ENCODE measurements at places on chromosomes 5 and 9.

DNA sequence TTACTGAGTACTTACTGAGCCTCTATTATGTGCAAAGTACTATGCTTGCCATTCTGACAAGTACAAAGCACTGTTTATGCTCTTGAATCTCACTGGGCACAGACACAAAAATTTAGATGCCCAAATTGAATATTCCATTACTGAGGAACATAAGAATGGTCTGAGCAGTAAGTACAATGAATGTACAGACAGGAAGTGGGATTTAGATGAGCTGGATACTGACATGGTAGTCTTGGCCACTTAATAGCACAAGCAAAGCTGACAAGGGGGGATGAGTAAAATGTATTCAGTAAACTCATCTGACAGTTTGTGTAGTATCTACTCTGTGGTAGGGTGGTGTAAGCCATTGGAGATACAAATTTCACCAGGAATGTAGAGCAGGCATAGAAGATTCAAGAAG lies 132.4 kb downstream of the EFNA5 start:
- DNase-seq = no peak

DNA sequence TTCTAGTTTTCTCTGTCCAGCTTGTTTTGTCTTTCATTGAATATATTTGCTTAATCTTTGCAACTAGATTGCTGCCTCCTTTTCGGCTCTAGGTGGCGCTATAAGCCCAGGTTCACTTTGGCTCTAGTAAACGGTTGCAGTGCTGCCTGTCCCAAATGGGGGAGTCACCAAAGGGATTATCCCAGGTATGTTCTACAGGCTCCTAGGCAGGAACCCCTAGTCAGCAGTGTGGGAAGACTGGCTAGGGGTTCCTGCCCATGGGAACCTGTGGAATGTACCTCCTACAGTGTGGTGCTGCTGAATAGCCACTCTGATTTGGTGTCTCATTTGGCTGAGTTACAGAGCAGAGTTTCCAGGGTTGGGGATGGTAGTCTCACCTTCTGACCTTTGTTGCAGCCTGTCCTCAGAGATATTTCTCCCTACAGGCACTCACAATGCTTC lies 85.2 kb downstream of the ARSB start:
- DNase-seq = no peak

- DNase-seq = no peak
These were observed 58.7 kb downstream of the RAB3C start for GRCh38 chr5:58641533-58641932.

GRCh38 chr5:101929628-101930027 lies 366.5 kb downstream of the SLCO4C1 start:
- no peak for DNase-seq

- DNase-seq = no peak
These were observed 14.3 kb downstream of the DIPK1B start for GRCh38 chr9:136726631-136727191.

DNA sequence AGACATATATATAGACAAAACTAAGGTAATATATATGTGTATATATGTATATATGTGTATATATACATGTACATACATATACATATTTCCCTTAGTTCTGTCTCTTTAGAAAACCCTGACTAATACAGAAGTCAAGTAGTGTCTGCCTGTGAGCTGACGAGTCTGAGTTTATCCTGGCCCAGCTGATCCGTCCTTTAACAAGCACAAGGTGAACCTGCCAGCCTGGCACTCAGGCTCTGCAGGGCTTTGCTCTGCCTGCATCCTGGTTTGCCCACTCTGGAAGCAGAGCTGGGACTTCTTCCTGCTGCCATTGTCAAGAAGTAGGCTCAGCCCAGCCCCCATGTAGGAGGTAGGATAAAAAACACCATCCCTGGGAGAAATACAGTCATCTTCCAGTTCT lies 388.0 kb downstream of the ICE1 start:
- no peak for DNase-seq

DNA sequence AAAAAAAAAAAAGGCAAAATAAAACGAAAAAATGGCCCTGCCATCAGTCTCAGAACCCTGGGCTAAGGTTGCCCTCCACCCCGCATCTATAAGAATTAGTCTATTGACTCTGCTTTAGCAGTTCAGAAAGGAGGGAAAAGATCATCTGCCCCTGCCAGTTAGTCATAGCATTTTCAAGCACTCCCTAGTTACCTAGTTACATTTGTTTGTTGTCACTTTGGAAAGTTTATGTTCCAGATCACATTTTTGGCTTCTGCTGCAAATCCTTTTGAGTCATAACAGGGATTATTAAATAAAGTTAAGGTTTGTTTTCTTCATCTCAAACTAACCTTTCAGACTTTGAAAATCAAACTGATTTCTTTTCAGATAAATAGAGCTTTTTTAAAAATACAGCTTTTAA lies 52.1 kb downstream of the AQP7 start:
- DNase-seq = no peak

GRCh38 chr5:69265931-69266330 lies 31.2 kb downstream of the CDK7 start:
- no peak for DNase-seq

- no peak for DNase-seq
These were observed 1157.9 kb downstream of the TAF11L14 start for GRCh38 chr5:18792145-18792544.

DNA sequence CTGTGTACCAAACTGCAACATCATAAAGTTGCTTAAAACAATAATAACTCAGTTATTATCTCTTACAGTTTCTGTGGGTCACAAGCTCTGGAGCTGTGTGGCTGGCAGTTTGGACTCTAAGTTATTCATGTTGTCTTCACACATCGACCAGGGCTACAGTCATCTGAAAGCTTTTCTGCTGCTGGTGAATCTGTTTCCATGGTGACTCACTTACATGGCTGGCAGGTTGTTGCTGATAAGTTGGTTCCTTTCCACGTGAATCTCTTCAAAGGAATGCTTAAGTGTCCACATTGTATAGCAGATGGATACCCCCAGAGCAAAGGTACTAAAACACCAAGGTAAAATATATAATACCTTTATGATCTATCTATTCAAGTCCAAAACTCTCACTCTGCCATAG lies 44.8 kb upstream of the CYLC2 start:
- no peak for DNase-seq

GRCh38 chr9:95045751-95046150 lies 271.8 kb downstream of the FANCC start:
- DNase-seq = no peak

DNA sequence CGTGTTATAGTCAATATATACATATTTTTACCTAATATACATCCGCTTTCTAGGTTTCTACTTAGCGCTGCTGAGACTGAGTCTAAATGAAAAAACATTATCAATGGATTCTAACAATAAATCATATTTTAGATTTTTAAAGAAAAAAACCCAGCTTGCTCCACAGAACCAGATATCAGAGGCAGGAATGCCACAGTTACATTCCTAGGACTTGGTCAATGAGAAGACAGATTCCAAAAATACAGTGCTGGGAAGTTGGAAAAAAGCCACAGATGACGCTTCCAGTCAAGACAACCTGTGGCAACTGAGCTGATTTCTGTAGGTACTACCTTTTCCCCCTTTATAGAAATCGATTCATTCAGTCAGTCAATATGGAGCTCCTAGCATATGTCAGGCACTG lies 577 bp upstream of the CCDC112 start:
- DNase-seq = no peak

DNA sequence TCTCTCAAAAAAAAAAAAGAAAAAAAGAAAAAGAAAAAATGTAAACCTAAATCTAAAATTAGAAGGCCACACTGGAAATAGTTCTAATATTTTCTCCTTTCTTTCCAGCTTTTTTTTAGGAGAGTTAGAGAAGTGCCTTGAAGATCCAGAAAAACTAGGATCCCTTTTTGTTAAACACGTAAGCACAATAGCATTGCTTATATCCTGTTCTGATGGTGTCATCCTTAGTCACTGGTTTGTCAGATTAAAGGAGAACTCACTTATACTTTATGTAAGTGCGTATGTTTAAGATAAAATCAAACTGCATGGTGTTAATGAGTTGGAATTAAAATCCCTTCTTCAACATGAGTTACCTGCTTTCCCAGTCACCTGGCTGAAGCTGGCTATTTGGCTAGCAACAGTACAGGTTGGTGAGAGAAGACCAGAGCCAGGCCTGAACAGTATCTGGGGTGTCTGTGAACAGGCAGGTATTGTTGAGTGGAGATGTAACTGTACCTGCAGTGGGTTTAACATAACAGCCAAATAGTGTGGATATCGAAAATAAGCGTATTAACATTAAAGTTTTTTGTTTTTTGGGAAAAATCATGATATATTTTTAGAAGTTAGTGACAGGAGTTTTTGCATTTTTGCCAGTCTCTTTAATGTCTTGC lies 104.7 kb upstream of the OTULINL start:
- DNase-seq = no peak

- DNase-seq = no peak
These were observed 22.1 kb upstream of the GRPEL2 start for GRCh38 chr5:149323210-149323609.

DNA sequence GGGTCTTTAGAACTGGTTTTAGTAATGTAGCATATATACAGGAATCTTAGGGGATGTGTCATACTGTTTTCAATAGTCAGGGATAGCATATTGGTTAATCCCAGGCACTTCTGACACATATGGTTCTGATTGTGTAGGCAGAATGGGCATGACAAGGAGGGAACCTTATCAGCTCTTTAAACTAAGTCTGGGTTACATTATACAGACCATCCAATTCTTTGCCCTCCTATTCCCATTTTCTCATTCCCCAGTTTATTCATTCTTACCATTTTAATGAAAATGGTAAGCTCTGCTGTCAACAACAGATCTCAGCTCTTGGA lies 85.1 kb downstream of the NDUFAF2 start:
- no peak for DNase-seq

DNA sequence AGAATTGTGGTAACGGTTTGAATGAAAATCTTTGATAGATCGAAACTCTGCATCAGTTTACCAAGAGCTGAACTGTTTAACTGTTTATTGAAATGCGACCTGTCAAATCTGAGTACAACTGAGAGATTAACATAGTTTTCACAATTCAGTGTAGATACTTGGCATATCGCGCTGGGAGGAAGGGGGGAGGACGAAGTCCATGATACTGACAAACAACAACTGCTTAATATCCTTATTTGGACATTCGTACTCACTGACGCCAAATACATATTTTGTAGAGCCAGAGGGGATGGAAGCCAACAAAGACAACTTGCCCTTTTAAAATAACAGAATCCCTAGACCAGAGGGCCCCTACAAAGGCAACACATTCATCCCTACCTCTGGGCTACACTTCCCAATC lies 93.2 kb downstream of the GLIS3 start:
- no peak for DNase-seq

DNA sequence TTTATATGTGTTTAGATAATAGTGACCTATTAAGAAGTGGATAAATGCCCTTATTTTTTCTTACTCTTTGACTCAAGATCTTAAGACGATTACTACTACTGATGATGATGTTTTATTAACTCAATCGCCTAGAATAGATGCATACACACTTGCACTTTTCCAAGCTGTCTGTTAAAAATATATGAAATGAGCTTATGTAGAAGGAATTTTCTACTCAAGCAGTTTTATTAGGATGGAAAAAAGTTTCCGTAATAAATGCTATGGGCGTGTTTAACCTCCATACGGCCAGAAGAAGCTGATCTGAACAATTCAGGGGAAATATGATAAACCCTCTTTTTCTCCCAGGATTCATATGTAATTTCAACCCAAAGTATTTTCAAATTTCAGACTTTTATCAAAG lies 455.7 kb upstream of the MPDZ start:
- no peak for DNase-seq

GRCh38 chr9:36728651-36729520 lies 156.2 kb downstream of the MELK start:
- no peak for DNase-seq

DNA sequence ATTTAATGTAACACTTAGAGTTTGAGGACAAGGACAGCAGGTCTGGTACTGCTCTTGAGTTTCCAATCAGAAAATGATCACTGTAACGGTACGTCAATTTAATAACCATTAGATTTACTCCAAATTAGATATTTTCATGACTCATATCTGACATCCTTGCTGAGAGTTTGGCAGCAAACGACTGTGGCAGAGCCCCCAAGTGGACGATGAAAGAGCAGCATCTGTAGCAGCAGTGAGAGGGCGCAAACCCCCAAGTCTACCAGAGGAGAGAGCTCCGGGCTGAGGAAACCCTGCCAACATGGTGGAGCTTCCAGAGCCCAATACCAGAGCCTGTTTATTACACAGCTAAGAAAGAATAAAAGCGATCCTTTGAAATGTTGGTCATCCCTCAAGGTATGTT lies 73.2 kb upstream of the EPB41L4A start:
- no peak for DNase-seq

DNA sequence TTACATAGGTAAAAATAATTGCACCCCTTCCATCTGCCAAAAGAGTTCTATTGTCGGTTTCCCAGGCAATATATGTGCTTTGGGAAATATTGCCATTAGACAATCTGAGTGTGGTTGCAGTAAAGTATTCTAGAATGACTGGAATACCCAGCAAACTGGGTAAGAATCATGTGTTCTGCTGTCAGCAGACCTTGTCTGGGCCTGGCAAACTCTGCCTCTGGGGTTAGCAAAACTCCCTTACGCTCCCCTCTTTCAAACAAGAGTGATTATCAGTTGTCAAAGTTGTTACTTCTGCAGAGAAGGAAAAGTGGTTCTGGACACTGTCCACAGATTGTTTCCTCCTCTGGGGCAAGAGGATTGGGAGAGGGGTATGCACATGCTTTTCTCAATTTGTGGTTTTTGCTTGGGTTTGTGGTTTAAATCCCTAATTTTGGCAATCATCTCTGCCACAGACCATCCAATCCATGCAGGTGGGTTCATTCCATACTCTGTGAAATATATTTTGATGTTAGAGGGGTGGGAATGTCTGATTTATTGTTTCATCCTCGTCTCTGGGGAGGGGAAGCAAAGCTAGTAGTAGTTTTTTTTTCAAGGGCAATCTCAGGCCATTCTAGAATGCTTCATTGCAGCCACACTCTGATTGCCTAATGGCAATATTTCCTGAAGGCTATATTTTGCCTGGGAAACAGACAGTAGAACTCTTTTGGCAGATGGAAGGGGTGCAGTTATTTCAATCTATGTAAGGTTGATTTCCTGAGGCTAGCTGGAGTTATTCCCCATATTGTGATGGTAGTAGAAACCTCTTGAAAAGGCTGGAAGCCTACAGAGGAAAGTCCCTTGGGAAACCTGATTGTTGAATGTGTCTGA lies 24.0 kb upstream of the TNFSF15 start:
- no peak for DNase-seq

- no peak for DNase-seq
These were observed 131.6 kb downstream of the GOLPH3 start for GRCh38 chr5:32042551-32042961.

- DNase-seq = no peak
These were observed 96.1 kb downstream of the OR2K2 start for GRCh38 chr9:111233963-111234362.

- no peak for DNase-seq
These were observed 626.9 kb upstream of the PTGER4 start for GRCh38 chr5:40052808-40053207.

- DNase-seq = no peak
These were observed 242.3 kb upstream of the NREP start for GRCh38 chr5:111999286-111999685.

DNA sequence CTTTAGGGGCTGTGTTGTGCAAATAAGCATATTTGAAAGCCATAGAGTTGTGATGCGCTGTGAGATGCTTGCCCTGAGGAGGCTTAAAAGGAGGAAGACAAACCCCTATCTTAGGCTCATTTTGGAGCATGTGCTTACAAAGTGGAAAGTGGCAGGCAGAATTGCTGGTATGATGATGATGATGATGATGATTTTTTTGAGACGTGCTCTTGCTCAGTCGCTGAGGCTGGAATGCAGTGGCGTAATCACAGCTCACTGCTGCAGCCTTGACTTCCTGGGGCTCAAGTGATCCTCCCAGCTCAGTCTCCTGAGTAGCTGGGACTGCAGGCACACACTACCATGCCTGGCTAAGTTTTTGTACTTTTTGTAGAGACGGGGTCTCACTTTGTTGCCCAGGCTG lies 1.7 kb downstream of the CNOT8 start:
- peak; percentile 63 for DNase-seq
